ENCODE measurements at places on chromosomes 4 and X.

DNA sequence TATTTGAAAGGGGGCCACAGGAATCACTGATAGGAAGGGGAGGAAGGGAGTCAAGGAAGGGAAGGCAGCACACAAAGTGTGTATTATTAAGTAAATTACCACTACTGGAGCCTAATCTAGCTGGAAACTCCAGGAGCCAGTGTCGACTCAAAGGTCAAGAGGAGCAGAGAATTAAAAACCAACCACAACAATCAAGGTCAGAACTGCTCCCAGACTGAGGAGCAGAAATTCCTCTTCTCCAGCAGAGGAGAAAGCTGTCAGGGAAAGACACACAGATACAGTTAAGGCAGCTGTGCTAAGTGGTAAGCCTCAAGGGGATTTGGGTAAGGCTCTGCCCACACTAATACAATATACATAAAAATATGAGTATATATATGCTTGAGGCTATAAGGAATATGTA lies 87.5 kb upstream of the PTPN13 start:
- no peak for DNase-seq

DNA sequence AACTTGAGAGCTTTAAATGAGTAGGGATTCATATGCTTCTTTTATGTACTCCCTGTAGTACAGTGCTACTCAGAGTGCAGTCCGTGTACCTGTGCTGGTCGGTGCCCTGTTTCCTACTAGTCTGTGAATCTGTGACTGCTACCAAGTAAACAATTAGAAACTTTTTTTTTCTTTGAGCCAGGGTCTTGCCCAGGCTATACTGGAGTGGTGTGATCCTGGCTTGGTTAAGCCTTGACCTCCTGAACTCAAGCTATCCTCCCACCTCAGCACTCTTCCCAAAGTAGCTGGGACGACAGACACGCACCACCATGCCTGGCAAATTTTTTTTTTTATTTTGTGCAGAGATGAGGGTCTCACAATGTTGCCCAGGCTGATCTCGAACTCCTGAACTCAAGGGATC lies 6.4 kb upstream of the GPC3 start:
- no peak for DNase-seq

- no peak for DNase-seq
These were observed 28.8 kb downstream of the FGF2 start for GRCh38 chr4:122855353-122855890.

DNA sequence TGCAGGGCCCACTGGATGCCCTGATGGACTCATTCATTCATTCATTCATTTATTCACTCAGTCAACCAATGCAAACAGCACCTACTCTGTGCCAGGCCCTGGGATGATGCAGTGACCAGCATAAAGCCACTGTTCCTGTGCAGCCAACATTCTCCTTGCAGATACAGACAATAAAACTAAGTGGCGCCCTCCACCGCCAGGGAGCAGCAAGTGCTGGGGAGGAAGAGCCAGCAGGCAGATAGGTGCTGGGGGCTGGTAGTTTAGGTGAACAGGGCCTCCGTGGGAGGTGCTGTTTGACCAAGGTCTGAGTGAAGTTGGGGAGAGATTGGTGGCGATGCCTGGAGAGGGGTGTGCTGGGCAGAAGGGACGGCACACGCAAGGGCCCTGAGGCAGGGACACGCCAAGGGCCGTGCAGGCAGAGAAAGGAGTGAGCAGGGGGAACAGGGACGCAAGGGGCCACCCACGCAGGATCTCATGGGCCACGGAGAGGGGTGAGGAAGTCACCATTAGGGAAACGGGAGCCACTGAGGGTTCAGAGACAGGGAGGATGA lies 65.5 kb downstream of the WFS1 start:
- no peak for DNase-seq

GRCh38 chr4:78019414-78019813 lies 37.7 kb upstream of the FRAS1 start:
- no peak for DNase-seq

- no peak for DNase-seq
These were observed 531 bp downstream of the ZNF141 start for GRCh38 chr4:337932-338758.

DNA sequence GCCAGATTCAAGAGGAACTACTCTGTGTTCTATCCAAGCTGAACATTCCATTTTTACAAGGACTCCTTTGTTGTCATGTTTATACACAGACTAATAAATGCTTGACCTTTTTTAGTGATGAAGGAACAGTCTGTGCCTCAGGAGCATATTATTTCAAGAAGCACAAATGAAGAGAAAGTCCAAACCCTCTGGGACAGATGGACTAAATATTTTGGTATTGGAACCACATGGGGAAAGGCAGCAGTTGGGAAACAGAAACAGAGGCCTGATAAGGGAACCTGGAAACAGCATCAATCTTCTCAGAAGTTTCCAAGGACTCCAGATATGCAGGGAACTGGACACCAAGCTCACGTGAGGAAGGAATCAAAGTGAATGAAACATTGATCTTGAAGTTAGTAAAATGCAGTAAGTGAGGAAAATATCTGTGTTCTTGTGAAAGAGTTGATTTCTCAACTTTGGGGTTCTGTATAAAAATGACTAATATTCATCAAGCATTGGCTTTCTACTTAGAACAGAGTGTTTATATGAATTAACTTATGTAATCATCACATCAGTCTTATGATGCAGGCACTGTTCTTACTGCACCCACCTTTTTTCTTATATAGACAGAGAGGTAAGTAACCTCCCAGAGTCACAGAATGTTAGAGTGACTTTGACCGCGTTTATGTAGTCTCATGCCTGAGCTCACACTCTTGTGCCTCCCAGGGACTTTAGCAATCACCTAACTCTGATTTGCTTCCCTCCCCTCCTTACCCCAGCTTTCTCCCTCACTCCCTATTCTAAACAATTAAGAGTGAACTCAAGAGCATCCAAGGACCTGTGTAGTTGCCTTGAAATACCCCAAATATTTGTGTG lies 148.9 kb upstream of the JADE1 start:
- DNase-seq = no peak

- no peak for DNase-seq
These were observed 47.4 kb downstream of the NALF2 start for GRCh38 chrX:69551421-69552009.

DNA sequence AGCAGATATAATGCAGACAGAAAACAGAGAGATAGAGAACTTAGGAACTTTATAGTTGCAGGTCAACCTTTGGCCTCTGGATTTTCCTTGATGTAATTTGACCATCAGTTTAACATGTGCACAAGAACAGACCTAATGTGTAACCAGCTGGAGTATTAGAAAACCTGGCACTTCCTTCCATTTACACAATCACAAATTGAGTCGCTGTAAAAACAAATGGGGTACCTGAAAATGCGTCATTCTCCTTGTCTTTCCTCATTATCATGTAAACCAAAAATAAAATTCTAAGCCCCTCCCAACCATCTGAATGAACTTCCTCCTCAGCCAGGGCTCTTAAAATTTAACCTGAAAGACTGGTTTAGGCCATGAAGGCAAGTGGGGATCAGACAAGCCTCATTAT lies 358.4 kb upstream of the MAGEB16 start:
- DNase-seq = no peak

DNA sequence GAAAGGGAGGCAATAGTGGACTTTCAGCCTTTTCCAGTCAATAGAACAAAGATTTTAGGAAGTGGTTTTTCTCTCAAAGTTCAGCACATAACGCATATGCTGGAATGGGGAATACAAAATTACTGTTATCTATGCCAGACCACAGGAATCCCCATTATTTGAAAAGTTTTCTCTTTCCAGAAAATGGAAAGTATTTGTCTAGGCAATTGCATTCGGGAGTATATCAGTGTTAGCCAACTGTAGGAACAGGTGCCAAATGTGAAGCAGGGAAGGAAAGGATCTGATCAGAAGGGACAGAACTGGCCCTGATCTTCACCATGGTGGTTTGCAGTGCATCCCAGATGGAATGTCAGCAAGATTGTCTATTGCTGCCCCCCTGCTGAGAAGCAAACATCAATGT lies 213.6 kb downstream of the CPE start:
- no peak for DNase-seq

DNA sequence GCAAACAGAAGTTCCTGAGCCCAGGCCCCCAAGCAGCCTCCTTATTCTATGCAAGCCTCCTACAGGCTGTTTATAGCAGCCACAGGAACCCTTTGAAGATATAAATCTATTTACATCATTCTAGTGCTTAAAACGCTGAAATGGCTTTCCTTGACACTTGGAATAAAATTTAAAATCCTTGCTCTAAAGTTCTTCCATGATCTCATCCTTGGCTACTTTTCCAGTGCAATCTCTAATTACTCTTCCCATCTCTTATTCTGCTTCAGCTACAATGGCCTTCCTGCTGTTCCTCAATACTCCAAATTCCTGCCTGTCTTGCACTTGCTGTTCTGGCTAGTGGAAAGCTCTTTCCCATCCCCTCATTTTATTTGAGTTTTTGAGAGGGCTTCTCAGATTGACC lies 634.2 kb upstream of the NR3C2 start:
- no peak for DNase-seq

DNA sequence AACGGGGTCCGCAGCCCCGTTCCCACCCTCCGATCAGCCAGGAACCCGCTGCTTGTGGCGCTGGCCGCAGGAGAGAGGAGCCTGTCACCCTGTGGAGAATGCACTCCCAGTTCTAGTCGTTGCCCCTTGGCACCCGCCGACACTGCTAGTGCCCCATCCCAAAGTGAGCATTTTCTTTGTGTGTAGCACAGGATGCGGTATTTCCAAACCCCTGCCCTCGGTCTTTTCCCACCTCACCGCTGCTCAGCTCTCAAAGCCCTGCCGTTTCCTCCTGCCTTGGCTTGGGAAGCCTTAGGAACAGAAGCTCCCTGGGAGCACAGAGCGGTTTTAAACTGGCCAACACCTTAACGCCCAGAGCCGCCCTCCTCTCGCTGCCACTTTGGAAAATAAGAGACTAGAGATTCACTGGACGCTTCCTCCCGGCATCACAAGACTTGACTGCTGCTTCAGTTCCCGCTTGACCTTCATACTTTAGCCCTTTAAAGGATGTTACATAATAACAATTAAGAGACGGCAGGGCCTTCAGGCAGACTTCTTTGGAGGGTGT lies 772 bp downstream of the CYP4V2 start:
- DNase-seq = no peak

DNA sequence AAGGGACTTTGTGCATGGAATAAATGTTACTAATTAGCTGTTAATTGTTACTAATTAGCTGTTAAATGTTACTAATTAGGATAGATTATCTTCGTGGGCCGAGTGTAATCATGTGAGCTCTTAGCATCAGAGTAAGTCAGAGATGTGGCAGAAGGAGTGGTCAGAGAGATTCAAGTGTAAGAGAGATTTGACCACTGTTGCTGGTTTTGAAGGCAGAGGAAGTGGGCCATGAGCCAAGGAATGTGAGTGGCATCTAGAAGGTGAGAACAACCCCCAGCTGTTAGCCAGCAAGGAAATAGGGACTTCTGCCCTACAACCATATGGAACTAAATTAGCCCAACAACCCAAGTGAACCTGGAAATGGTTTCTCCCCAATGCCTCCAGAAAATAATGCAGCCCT lies 28.2 kb downstream of the ODAPH start:
- DNase-seq = no peak

GRCh38 chr4:126604268-126604867 lies 1028.4 kb upstream of the INTU start:
- DNase-seq = no peak

DNA sequence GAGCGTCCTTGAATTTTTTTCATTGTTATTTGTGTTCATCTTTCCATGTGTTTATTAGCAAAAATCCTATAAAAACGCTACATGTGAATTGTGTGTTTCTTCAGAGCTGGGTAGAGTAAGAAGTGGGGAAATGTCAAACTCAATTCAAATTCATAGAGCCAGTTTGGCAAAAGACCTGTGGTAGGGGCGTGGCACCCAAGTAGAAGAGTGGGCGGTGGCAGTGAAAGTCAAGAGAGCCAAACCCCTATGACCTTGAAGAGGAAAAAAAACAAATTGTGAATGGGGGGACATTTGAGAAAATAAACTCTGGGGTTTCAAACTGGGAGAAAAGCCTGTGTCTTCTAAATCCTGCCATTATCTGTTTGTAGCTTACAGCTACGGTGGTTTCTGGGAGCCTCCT lies 4.4 kb upstream of the FOXO4 start:
- DNase-seq = no peak

GRCh38 chr4:139815778-139816601 lies 150.4 kb downstream of the MGST2 start:
- DNase-seq = no peak

DNA sequence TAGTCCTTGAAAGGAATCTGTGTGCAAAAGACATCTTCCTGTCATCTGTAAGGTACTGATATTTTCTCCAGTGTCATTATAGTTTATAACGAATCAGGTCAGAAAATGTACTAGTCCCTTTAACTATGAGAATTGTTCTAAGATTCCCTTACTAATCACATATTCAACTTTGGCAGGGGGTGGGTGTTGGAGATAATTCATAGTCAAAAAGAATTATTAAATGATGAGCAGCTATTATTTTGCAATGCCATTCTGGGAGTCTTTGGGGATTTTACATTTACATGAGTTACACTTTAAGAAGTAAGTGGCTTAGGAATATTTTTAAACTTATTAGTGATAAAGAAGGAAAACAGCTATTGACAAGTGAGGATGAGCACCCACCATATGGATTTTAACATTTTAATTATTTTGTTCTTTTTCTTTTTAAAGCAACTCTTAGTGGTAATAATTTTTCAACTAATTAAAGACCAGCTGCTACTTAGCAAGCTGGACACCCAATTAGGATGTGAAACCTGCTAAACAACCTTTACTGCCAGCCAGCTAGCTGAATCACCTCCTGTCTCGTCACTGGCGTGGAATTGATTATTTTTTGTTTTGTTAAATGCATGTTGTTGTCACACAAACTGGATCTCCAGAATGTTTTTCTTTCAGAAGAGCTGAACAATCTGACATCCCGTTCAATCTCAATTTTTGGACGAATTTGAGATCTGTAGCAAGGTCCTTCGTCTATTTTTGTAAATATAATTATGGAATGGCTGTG lies 219.2 kb downstream of the ARAP2 start:
- DNase-seq = no peak

GRCh38 chrX:151386838-151387459 lies 10.1 kb upstream of the VMA21 start:
- DNase-seq = no peak

DNA sequence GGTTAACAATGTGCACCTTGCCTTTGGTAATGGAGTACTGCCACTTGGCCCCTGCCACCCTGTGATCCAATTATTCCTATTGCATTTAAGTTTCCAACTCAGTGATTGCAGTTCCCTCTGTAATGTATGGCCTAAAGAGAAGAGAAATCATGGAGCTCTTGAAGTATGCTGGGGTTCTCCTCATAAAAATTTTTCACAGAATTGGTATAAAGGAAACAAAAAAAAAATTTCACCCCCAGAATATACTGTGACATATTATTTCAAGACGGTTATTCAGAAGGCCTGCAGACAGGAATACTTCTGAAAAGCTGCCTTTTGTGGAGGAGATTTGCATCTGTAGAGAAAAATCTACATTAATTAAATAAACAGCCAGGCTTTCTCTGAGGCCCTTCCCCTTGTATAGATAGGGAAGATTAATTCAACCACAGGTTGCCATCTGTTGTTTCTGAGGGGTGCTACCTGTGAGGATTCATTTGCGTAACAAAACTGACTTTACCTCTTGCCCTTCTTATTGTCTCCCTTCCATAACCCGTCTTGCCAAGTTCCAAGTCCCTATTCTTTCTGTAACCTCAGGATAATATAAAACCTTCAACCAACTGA lies 94.8 kb upstream of the LANCL3 start:
- DNase-seq = no peak

- no peak for DNase-seq
These were observed 133.7 kb downstream of the FAM53A start for GRCh38 chr4:1550122-1551070.

GRCh38 chr4:56657128-56657527 lies 24.0 kb downstream of the HOPX start:
- DNase-seq = no peak
